ENCODE measurements at places on chromosomes 3 and 15.

- DNase-seq, result peak; percentile 43
Observed at GRCh38 chr15:31197497-31198414, 96.2 kb upstream of the TRPM1 start.

DNA sequence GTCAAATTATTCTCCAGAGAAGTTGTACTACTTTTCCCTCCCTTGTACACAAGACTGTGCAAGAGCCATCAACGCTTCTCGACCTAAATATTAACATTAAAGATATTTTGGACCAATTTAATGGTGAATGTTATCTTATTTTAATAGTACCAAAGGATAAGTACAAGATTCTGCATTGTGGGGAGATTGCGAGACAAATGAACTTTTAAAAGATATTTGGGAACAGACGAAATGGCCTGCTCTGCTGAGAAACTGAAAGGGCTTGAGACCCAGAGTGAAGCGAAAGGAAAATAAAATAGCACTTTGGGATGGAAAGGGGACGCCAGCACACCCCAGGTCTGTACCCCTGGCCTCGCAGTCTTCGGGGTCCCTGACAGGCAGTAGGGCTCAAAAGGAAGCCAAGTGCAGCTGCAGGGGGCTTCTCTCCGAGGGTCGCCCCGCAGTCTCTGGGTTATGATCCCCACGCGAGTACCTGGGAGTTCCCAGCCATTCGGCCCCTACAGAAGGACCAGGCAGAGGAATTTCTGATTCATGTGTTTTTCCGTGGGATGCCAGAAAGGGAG lies 97.6 kb upstream of the VGLL3 start:
- DNase-seq, result no peak

- DNase-seq, result no peak
Observed at GRCh38 chr15:80526556-80527340, 122.6 kb downstream of the ARNT2 start.

GRCh38 chr3:8441969-8442559 lies 59.6 kb upstream of the LMCD1 start:
- DNase-seq, result no peak

GRCh38 chr3:108182339-108182738 lies 39.9 kb downstream of the IFT57 start:
- DNase-seq, result no peak
